ENCODE measurements at places on chromosomes 4 and X. TPM values are rescaled to one million over a fixed set of nuclear protein-coding genes. Genes with fewer than 3 reads are reported as not detected.

Gene ARSJ
- total RNA-seq: 35.8 TPM

Gene ZCCHC18
- total RNA-seq: 0.51 TPM

Gene SH3RF1
- total RNA-seq: 30.8 TPM

Gene RS1
- not detected for total RNA-seq

Gene GNRHR
- not detected for total RNA-seq

Gene EGF
- 4.7 TPM for total RNA-seq

Gene ANAPC10
- 18.3 TPM for total RNA-seq

Gene DSPP
- not detected for total RNA-seq

Gene TLR6
- 5.8 TPM for total RNA-seq

Gene WDFY3
- 118 TPM for total RNA-seq

Gene LGI2
- not detected for total RNA-seq

Gene NSDHL
- total RNA-seq: 45.8 TPM

Gene HPSE
- 17.4 TPM for total RNA-seq

Gene EREG
- total RNA-seq: 9.5 TPM

Gene FMR1NB
- total RNA-seq: not detected

Gene GPAT3
- 8.3 TPM for total RNA-seq

Gene NSUN7
- total RNA-seq: 0.33 TPM

Gene USP38
- 18.3 TPM for total RNA-seq

Gene USP51
- total RNA-seq: 2.3 TPM

Gene FSTL5
- not detected for total RNA-seq

Gene GLRA2
- total RNA-seq: not detected

Gene C4orf36
- 5.7 TPM for total RNA-seq

Gene PAGE2B
- total RNA-seq: not detected

Gene GIMD1
- total RNA-seq: not detected

Gene SPATA4
- 0.17 TPM for total RNA-seq

Gene FGFR3
- total RNA-seq: 0.67 TPM

Gene IL13RA2
- total RNA-seq: 0.17 TPM

Gene EDA2R
- total RNA-seq: 22.8 TPM

Data from mammary epithelial cell (primary cell).